ENCODE measurements at places on chromosomes 5 and 9. TPM values are rescaled to one million over a fixed set of nuclear protein-coding genes. Genes with fewer than 3 reads are reported as not detected.

GRCh38 chr9:113477058-113477457 is 13.5 kb downstream of the RGS3 start:
- DNase-seq, result no peak

- DNase-seq, result no peak
Measured at GRCh38 chr5:93342563-93343061, 238.4 kb downstream of the NR2F1-AS1 start.

DNA sequence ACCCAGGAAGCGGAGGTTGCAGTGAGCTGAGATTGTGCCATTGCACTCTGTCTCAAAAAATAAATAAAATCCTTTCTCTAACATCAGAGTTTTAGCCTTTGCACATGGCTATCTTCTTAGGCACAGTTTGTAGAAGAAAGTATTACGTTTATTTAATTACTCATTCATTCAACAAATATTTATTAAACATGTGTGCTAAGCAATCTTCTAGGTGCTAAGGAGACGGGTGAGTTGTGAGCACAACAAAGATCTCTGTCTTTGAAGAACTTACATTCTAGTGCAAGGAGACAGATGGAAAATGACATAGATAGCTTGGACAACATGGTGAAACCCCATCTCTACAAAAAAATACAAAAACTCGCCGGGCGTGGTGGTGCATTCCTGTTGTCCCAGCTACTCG is 122.3 kb upstream of the MYO10 start:
- peak; percentile 31 for DNase-seq

- DNase-seq, result no peak
Measured at GRCh38 chr9:112327718-112328450, 5.5 kb downstream of the PTBP3 start.

DNA sequence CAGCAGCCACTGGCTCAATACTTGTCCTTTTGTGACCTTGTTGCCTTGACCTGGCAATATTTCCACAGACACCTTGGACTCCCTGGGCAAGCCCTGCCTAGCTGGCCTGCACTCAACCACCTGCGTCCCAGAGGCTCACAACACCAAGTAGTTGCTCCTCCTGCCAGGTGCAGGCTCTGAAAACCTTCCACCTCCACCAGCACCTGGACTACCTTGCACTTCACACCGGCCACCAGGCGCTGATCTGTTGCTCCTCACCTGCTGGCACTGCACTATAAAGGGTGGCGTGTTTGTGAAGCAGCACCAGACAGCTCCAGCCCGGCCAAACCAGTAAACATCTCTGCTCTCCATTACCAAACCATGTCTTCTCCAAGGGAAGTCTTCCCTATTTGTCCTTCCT is 997.7 kb downstream of the PTPRD start:
- DNase-seq, result no peak

- DNase-seq, result no peak
Measured at GRCh38 chr9:37010180-37010579, 23.9 kb downstream of the PAX5 start.

- DNase-seq, result no peak
Measured at GRCh38 chr5:55544341-55544740, 9.6 kb upstream of the PLPP1 start.

- no peak for DNase-seq
Measured at GRCh38 chr5:167453246-167454030, 838.0 kb upstream of the WWC1 start.

GRCh38 chr5:6146271-6146670 is 232.1 kb downstream of the MED10 start:
- DNase-seq, result no peak

GRCh38 chr5:157214861-157215513 is 34.3 kb downstream of the ITK start:
- DNase-seq, result no peak

- no peak for DNase-seq
Measured at GRCh38 chr5:15936505-15937245, 242.9 kb downstream of the MARCHF11 start.

Gene SAPCD2
- total RNA-seq, result 217 TPM

Gene CCDC171
- total RNA-seq, result 0.16 TPM

Gene RPL7A
- total RNA-seq, result 2,237 TPM

All from HT-29 (cell line).